NCI-H1105 treated with DMSO at 0.1 percent for 48 hours (cell line): ENCODE measurements at places on chromosomes 1 and 21.

- DNase-seq = no peak
Observed at GRCh38 chr1:22339237-22339636, 112.4 kb upstream of the ZBTB40 start.

DNA sequence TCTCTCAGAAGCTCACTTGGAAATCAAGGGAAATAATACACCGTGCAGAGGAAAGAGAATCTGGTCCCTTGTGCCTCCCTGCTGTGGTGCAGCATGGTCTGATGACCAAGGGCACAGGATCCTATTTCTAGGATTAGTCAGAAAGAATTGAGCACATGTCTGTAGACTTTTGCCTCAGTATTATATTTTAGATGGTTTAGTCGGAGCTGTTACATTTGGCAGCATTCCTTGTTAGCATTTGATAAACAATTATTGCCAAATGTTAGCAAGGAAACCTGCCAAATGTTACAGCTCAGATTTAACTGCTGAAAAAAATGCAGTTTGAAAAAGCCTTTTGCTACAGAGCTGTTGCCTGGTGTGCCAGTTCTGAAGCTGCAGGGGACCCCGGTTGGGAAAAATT lies 183.5 kb upstream of the DPYD start:
- no peak for DNase-seq

- DNase-seq = no peak
Observed at GRCh38 chr21:41596241-41596925, 88.4 kb upstream of the TMPRSS2 start.

DNA sequence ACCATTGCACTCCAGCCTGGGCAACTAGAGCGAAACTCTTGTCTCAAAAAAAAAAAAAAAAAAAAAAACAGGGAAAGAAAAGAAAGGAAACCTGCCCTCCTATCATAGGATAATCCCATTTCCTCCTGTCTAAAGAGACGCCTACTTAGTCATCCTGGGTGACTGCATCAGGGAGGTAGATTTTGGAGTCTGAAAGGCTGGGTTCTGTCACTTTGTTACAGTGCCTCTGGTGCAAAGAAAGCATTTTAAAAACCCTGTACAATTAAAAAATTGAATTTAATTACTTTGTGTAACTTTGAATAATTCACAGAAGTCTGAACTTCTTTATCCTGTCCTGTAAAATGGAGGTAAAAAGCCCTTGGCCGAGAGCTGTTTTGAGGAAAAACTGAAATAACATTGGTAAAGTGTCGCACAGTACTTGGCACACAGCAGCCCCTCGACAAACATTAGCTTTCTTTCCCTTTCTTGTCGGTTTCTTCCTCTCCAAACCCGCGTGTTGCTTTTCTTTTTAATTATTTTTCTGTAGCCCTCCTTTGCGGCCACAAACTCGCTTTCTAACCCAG lies 657 bp upstream of the HDAC1 start:
- no peak for DNase-seq

- no peak for DNase-seq
Observed at GRCh38 chr1:207109004-207109403, 5.0 kb downstream of the C4BPA start.

DNA sequence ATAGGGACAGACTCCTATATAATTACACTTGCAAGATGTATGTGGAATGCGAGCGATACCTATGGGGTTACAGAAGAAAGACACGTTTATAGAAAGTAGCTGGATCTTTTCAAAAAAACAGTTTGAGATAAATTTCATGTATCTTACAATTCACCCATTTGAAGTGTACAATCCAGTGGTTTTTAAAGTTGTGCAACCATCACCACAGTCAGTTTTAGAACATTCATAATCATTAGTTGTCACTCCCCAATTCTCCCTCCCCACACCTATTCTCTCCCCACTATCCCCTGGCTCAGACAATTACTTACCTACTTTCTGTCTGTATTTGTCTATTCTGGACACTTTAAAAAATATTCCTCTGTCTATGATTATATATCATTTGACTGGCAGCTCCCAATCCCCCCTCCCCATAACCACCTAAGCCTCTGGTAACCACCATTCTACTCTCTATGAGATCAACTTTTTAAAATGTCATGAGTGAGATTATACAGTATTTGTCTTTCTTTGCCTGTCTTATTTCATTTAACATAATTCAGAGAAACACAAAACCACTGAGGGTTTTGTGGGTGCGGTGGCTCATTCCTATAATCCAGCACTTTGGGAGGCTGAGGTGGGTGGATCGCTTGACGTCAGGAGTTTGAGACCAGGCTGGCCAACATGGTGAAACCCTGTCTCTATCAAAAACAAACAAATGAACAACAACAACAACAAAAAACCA lies 39.1 kb downstream of the MRPS6 start:
- no peak for DNase-seq
